ENCODE measurements at places on chromosomes 2 and 18.

GRCh38 chr2:217434180-217434975, 568.4 kb downstream of the TNS1 start:
- DNase-seq: peak; percentile 4

DNA sequence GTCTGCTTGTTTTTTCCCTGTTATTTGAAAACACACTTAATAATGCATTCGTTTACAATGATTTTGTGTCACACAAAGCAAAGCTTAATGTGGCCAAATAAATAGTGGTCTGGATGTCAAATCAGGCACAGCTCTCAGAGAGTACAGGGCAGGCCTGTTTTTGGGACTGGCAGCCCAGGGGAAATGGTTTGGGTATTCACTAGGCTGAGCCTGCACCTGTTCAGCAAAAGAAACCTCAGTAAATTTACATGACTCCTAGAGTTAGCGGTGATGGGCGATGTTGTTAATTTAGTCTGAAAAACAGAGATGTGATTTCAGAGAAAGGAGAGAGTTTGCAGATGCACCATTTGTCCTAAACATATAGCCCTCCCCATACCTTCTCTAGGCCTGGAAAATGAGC, 197.1 kb downstream of the ALK start:
- DNase-seq: no peak

- DNase-seq: no peak
These were observed 155.7 kb downstream of the MTCL1 start for GRCh38 chr18:8860845-8861642.

GRCh38 chr2:46013726-46014125, 283.5 kb upstream of the EPAS1 start:
- no peak for DNase-seq

- no peak for DNase-seq
These were observed 1.7 kb upstream of the PER2 start for GRCh38 chr2:238290091-238290509.

DNA sequence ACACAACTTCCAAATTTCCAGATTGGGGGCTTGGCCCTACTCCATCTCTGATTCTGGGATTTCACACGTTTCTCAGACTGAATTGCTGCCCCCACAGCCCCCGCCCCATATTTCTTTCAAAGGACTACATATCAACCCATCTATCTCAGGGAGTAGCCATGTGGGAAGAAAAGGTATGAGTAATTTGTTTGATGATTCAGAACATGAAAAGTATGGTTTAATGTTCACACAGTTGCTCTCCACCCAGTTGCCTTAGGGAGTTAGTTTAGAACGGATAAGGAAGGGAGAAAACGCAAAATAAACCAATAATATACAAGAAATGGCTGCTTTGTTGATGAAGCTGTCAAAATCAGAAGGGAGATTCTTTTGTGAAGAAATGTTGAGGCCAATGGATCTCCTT, 145.1 kb downstream of the PIEZO2 start:
- no peak for DNase-seq

DNA sequence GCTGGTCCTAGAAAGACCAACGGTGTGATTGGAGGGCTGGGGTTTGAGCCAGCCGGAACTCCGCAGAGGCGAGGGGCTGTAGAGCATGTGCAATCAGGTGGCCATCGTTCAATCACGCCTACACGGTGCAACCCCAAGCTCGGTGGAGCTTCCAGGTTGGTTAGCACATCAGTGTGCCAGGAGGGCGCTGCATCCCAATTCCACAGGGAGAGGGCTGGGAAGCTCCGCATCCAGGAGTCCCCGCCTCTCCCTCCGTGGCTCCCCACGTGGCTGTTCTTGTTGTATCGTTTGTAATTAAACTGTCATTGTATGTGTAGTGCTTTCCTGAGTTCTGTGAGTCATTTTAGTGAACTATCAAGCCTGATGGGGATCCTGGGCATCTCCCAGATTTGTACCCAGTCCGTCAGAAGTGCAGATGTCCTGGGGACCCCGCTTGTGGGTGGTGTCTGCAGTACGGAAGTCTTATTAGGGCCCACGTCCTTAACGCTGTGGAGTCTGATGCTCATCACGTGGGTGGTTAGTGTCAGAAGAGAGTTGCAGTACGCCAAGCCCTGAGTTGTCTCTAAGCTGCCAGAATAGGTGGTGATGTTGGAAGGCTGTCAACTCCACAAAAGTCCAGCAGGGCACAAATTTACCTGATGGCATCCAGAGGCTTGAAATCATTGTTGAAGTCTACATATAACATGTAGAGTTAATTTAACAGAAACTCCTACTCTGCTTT, 20.6 kb upstream of the AMMECR1L start:
- no peak for DNase-seq

GRCh38 chr2:177897278-177897677, 175.3 kb downstream of the PDE11A start:
- no peak for DNase-seq

GRCh38 chr2:5064687-5065086, 627.5 kb upstream of the SOX11 start:
- DNase-seq: no peak

DNA sequence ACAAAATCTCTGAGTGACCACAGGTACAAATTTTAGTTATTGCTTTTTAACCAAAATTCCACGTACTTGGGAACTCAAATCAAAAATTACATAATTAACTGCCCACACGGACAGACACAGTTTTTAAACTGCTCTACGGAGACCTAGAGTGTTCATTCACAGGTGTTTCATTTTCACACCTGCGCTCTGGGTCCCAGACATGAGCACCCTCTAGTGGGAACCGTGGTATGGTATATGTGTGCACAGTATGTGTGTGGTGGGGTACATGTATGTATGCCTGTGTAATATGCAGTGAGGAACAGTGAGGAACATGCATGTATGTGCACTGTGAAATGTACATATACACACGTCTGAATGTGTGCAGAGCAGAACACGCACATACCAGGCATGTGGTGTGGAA, 65.0 kb downstream of the PPP4R1 start:
- no peak for DNase-seq

DNA sequence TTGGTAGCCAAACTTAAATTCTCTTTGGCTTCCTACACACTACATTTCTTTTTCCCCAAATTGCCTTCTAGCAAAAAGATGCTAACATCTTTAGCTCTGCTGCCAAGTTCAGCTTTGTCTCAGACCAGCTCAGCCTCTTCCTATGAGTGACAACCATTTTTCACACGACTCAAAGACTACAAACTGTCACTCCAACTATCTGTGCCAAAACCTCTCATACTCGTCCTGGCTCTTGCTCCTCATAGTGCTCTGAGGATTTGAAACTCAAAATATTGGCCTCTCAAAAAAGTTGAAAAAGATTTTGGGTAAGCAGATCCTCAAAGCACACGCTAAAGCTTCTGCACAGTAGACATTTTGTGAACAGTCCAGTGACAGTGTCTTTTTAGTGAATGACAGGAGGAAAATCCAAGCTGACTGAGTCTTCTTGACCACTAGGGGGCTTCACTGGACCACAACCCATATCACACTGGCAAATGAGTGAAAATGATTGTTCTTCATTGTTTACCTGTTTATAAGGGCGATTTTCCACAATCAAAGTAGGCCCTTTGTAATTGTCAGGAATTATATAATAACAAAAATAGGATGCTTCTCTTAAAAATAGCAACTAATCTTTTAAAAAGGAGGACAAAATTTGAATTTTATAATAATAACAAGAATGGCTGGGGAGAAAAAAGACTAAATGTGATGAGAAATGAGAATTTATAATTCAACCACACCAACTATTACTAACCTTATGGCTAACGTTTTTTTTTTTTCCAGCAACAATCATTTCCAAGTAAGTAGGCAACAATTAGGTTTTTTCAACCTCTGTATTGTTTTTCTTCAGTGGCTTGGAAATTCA, 85.5 kb upstream of the PGAP1 start:
- no peak for DNase-seq

GRCh38 chr2:46304635-46305034, 7.4 kb downstream of the EPAS1 start:
- no peak for DNase-seq

DNA sequence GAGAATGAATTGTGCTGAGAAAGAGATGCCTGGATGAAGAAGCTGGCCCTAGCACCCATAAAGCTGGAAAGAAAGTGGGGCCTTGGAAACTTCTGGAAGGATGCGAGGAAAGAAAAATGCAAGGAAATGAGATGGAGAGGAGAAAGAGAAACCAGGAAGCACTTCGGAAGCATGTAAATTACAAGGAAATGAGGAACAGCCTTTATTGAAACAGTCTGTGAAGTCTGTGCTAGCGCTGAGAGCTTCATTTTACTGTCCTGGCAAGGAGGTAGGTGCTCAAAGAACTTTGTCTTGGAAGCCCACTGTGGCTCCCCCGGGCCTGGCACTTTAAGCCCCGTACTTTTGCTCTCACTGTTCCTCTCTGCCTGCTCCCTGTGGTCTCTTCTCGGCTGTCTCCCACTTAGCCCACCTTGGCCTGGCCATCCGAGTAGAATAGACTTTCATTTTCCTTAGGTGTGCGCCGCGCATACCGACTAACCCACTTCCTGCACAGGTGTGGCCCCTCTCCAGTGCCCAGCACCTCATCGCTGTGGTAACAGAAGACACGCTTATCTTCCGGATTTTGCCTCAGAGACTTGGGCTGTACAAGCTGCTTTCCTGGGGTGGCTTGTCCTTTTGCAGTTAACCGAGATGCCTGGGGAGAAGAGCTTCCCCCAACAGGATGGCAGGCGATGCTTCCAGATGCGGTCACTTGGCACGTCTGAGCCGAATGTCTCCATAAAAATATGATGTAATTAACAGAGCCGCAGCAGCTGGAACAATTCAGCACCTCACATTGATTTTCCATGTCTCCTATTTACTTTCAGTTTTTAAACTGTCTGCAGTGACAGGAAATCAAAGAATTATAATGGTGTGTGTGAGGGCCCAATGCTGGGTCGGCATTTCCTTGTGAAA, 199.6 kb downstream of the HRH4 start:
- DNase-seq: no peak

DNA sequence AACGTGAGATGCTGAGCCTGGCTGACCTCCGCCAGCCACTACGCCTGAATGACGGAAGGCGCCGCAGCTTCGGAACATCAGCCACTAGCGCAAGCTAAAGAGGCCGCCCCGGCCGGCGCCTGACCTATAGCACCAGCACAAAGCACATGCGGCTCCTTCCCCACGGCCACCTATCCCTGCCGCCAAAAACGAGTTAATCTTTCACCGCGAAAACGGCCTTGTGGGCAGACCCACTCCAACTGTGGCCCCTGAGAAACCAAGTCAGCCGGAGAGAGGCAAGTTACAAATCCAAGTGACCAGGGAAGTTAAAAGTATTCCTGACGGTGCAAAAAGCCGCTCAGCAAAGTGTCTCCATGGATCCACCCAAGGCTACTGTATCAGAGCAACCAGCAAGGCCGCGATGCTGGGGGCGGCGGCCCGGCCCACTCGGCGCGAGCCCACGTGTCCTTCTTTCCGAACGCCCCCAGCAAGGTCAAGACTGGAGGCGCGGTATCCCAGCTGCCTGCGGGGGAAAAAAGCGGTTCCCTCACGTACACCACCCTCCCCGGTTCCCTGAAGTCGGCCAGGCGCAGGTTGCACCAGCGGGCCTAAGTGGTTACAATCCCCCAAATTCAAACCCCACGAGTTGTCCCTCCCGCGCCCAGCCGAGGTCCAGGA, 575 bp downstream of the HSPD1 start:
- no peak for DNase-seq

GRCh38 chr2:47214990-47215389, 59.9 kb upstream of the STPG4 start:
- DNase-seq: no peak

DNA sequence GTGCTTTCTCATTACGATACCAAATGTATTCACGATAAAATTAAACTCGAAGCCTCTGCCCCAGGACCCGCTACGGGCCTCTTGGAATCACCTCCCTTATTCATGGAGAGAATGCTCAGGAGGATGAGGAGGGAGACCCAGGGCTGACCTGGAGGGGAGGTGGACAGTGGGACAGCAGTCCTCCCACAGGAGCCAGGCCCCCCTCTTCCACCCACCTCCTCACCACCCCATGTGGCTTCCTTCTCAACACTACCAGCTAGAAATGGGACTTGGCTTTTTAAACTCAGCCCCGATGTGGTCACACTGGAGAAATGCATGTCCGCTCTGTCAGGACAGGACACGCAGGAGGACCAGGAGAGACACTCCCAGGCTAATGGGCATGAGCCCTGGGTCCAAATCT, 147.9 kb upstream of the ID2 start:
- no peak for DNase-seq

All from KG1 (cell line).